Head of caudate nucleus (tissue), 42 donors: ENCODE measurements at places on chromosomes 7 and 10.

GRCh38 chr10:119967066-119967465, 74.5 kb downstream of the SEC23IP start:
- DNase-seq = no peak

- DNase-seq = no peak
Measured at GRCh38 chr10:76869931-76870330, 767.7 kb downstream of the KCNMA1 start.

DNA sequence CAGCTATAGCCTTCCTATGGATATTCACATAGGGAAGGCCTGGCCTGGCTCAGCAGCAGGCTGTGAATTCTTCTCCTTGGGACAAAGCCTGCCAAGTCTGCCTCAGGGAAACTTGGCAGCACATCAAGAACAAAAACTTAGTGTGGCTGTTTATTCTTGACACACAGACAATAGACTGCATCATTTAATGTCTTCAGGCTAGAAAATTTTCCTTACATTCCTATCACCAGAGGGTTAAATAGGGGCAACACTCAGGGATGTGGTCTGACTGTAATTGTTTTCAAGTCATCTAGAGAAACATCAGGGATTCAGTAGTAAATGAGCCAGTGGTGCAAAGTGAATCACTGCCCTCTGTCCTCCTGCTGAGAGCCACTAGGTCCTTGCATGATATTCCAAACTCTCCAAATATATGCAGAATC, 137.3 kb downstream of the SEMA3C start:
- peak; percentile 8 for DNase-seq

GRCh38 chr7:22879280-22879679, 56.6 kb upstream of the TOMM7 start:
- no peak for DNase-seq

DNA sequence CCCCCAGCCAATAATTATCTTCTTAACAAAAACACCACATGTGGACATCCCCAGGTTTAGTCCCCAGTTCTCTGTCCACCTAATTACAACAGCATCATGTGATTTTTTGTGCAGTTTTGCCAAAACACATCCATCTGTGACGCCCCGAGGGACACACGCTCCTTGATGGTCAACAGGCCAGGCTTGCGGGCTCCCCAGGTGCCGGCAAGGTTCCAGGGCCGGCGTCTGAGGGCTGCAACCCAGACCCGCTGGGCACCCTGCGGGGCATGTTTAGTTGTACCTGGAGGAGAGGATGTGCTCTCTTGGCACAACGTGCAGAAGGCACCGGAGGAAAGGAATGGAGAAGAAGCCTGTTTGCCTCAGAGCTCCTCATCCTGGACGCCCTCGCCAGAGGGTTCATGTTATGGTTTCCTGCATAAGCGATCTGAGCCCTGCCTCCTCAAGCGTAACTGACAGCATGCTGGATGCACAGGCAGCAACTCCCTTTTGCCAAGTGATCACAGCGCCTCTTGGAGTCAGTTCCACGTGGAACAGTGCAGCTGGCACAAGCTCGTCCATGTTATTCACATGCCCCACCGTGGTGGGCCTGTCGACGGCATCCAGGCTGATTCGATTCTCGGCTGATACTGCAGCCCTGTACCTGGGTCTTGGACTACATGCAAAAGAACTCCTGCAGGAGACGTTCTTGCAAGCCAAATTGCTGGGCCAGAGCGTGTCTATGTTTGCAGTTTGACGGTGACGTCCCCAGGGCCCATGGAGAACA, 41.6 kb downstream of the JAKMIP3 start:
- DNase-seq = peak; percentile 22
